ENCODE measurements at places on chromosomes 16 and 17. TPM values are rescaled to one million over a fixed set of nuclear protein-coding genes. Genes with fewer than 3 reads are reported as not detected.

Gene SLFN5
- 25.5 TPM for total RNA-seq

Gene RASD1
- 9.8 TPM for total RNA-seq

Gene ASPHD1
- total RNA-seq = 0.33 TPM

Gene ZNF385C
- total RNA-seq = not detected

Gene SLFN12L
- not detected for total RNA-seq

Gene AANAT
- not detected for total RNA-seq

Gene ARHGAP27
- total RNA-seq = 55.3 TPM

Gene STH
- total RNA-seq = not detected

Gene HS3ST6
- not detected for total RNA-seq

Gene G6PC1
- total RNA-seq = not detected

Data from vein endothelial cell (primary cell).